NCI-H510A (cell line): ENCODE measurements at places on chromosomes 6 and 20.

DNA sequence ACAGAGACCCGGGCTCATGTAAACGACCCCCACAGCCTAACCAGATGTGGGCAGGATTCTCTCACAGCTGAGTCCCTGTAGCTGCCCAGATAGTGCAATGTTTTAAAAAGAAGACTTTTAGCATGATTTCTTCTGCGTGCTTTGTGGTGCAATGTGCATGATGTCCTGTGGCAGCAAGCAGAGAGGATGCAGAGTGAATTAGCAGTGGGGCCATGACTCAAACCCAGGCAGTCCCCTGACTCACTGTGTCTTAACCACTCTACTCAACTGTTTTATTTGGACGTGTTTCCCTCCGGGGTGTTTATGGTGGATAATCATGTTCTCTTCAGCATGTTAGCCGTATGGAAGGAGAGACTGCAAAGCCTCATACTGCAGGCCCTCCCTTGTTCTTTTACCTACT is 247.9 kb downstream of the SLC24A3 start:
- DNase-seq, result no peak

DNA sequence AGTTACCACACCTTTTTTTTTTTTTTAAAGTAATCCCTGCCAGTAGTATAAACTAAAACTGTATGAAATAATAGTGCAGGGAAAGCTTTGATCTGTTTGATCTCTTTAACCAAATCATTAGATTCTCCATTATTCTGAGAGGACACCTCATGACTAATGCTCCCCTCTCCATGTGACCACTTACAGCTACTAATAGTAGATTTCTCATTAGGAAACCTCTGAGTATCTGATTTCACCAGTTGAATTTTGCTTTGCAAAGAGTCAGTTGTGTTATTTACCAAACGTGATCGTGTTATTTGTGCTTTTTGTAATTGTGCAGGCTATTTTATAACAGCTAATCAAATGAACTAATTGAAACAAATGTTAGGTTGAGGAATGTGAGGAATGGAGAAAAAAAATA is 12.5 kb downstream of the CASP8AP2 start:
- DNase-seq, result no peak

DNA sequence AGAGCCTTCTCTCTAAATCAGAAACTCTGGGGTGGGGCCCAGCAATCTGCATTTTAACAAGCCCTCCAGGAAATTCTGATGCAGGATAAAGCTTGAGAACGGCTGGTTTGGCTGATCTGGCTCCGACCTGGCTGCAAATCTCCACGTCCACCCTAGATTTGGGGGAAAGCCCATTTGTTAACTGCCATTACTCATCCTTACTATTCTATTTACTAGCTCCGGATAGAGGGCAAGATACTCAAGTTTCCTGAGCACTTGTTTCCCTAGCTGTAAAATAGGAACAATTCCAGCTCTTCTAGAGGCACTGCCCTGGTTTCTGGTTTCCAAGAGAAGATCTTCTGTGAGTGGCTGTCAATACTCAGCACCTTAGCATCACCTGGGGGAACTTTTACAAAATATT is 44.4 kb downstream of the DAAM2 start:
- no peak for DNase-seq

DNA sequence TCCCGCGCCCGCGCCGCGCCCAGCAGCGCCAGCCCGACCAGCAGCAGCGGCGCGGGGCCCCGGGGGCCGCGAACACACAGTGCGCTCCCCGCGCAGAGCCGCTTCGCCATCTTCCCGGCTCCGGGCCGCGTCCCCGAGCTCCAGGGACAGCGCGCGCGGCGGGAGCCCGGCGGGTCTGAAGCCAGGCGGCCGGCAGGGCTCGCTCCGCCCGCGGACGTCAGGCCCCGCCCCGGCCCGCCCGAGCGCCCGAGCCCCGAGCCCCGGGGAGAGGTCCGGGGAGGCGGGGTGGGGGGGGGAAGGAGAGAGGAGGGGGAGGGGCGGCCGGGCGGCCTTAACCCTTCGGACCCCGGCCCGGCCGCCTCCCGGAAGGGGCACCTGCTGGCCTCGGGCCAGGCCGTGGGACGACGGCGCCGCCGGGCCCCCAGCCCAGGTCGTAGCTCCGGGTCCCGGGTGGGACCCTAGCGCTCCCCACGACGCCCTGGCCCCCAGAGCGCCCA is at the start of gene LAMA5:
Gene LAMA5 (minus strand): TSS at position 177 of the 497 bp plus-strand sequence. CDS start 67 bp downstream, at position 110.
- DNase-seq, result peak; percentile 53

GRCh38 chr20:19995220-19995863 is 21.8 kb upstream of the NAA20 start:
- no peak for DNase-seq

DNA sequence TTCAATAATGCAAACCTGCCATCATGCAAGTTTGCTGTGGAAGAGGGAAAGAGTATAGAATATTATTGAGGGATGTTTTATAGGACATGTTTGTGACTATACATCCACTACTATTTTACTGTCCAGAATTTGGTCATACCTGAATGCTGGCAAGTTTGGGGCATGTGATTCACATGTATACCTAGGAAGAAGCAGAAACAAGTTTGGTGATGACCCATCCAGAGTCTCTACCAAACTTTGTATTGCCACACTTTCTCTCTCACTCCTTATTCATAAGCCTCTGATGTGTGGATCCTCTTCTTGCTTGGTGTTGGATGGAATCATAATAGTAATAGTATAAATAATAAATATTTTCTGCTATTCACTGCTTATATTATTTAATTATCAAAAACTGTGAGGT is 108.5 kb upstream of the FLRT3 start:
- no peak for DNase-seq

DNA sequence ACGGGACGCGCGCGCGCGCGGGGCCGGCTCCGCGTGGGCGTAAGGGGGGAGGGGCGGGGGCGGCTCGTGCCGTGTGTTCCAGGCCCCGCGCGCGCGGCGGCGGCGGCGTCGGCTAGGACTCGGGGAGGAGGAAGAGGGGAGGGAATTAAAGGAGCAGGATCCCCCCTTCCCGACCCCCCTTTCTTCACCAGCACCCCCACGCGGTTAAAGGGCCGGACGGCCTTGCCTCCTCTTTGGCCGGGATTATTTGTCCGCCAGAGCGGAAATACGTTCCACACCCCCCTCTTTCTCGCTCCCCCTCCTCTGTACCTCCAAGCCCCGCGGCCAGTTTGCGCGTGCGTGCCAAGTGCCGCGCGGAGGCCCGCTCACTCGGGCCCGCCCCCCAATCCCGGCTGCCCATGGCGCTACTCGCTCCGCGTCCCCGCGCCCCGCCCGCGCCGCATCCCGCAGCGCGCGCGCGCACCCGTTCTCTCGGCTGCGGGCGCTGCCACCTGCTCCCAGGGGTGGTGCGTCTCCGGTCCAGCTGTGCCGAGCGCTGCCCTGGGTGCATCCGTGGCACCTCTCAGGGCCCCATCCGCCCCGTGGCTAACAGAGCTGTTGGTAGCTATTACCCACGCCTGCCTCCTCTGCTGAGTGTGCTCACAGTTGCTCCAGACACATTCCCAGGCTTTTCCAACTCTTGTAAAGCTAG is at the start of gene ZBTB12:
Gene ZBTB12 (minus strand): TSS at position 134 of the 691 bp plus-strand sequence. CDS start 781 bp downstream, outside the sequence.
- peak; percentile 97 for DNase-seq
